ENCODE measurements at places on chromosomes 6 and 20.

DNA sequence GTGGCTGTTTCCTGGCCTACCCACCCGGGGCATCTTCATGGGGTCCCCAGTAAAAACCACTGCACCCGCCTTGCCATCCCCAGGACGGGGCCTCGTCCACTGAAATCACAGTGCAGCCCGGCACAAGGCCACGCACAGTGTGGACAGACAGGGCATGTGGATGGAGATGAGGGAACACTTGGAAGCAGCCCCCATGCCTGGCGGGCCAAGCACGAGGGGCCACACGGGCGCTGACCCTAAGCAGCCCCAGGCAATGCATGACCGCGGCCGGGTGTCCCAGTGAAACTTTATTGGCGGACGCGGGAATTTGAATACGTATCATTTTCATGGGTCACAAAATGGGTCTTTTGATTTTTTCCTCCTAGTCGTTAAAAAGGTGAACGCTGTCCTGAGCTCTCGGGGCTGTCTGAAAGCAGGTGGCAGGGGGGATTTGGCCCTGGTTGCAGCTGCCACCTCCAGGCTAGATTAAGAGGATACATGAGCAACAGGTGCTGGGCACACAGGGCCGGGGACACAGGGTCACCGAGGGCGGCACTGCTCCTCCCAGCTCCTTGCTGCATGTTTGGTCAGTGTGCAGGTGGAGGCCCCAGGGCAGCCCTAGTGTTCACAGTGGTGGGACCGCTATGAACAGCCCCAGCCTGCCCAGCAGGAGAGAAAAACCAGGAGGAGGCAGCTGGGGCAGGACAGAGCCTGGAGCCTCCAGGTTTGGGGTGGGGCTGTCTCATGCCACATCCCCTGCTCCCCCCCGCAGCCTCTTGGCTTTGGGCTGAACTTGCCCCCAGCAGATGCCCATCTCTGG, 74.9 kb upstream of the SLCO4A1 start:
- DNase-seq = no peak

- DNase-seq = no peak
These were observed 172.4 kb downstream of the PLCB4 start for GRCh38 chr20:9241232-9241692.

DNA sequence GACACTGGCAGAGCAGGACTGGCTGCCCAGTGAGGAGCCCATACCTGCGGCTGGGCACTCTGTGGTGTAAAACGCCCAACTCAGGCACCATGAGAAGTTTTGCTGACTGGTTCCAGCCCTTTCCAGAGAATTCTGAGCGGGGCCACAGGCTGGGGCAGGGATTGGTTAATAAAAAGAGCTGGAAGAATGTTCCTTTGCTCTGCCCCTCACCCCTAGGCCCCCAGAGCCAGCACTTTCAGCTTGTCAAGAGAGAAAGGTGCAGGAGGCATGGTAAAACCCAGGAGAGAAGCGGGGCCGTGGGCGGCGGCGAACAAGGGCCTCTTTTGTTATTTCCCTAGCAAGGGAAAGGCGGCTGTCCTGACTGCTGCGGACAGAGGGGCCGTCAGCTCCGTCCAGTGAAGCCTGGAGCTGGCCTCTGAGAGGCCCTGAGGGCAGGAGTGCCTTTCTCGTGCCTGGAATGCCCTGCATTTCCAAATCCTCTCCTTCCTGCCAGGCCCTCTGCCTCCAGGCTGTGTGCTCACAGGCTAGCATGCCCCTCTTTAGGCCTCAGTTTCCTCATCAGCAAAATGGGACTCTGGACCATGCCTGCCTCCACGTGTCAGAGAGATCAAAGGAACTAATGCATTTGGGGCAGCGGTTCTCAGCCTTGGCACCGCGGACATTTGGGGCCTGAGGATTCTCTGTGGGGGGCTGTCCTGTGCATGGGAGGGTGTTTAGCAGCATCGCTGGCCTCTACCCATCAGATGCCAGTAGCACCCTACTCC, 12.9 kb downstream of the SLC13A3 start:
- no peak for DNase-seq

- DNase-seq = no peak
These were observed 84.0 kb upstream of the TULP1 start for GRCh38 chr6:35596448-35597442.

- no peak for DNase-seq
These were observed 11.4 kb downstream of the GPX5 start for GRCh38 chr6:28537065-28537464.

DNA sequence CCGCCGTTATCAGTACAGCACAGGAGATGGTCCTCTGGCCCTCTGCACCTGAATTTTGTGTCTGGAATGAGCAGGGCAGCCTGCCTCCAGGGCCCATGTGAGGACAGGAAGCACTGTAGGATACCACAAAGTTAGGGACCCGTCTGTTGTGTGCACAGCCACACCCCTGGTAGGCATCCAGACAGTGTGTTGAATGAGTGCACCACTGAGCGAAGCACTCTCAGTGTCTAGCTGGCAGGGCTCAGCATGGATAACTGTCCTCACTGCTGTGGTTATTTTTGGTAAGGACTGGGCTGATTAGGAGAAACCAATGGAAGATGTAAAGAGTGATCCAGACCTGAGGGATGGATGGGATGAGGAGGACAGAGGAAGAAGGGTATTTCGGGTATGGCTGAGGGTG, 178.7 kb downstream of the CLIC5 start:
- no peak for DNase-seq

DNA sequence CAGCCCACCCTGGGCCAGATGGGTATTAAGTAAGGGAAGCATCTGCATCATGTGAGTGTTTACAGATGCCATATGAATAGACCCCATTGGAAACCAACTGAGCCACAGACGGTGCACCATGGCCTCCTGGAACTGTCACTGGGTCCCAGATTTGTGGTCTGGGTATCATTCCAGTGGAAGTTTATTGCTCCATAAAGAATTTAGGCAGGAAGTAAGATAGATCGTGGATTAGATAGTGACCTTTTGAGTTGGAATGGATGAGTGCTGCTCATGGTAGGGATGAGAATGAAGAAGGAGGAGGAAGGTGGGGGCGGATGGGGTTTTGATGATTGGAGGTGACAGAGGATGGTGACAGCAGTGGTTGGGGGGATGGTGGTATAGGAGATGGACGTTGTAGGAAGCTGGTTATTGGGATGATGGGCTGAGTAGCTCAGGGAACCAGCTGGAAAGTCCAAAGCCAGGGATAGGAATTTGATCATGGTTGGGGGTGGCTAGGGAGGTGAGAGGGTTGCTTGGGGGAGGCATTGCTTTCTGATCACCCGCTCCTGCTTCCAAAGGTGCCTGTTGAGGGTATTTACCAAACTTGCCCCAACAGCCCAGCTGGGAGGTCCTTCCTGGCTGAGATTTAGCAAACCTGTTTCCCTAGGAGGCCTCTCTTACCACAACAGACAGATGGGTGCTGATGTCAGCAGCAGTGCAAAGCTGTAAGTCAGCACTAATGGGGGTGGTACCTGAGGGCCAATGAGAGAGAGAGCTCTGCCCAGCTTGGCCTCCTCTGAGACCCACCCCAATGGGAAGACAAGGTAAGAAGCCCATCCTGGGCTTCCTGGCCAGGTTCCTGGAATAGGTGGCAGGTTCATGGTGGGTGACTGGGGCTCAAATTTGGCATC, 78.0 kb downstream of the VEGFA start:
- no peak for DNase-seq

DNA sequence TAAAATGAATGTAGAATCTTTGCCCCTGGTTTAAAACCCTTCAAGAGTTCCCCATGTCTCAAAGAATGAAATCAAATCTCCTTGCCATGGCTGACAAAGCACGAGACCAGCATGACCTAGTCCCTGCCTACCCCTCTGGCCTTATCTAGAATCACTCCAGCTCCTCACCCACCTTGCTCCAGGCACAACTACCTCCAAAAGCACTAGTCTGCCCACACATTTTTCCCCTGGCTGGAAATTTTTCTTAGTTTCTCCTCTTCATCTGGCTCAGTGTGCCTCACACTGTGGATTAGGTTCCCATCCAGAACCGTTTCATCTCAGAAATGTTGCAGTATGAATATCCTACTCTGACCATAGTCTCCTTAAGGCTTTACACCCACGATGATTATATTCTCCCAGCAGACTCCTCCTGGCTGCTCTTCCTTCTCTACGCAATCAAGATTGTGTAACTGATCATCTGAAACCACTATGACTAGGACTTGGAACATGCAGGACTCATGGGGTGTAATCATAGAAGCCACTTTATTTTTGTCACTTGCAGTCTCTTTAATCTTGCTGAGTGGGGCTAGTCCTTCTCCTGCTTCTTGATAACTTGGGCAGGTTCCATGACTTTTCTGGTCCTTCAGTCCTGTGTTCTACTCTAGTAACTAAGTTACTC, 7.8 kb upstream of the MRS2 start:
- no peak for DNase-seq

- peak; percentile 27 for DNase-seq
These were observed 29.2 kb upstream of the CEP85L start for GRCh38 chr6:118680452-118681095.

DNA sequence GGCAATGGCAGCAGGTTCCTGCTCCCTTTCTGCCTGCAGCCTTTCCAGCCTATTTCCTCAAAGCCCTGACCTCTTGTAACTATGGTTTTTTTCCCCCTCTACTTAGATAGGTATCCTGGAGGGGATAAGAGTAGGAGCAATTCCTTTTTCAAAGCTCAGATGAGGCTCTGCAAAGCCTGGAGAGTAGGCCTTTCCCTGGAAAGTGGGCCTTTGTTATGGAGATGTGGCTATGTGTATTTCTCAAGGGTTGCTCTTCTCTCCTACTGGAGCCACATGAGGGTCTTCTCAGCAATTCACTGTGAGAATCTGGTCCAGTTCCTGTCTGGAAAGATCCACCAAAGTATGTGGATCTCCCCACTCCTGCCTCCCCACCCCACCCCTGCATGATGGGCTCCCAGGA, 96.0 kb downstream of the DTD1 start:
- no peak for DNase-seq

DNA sequence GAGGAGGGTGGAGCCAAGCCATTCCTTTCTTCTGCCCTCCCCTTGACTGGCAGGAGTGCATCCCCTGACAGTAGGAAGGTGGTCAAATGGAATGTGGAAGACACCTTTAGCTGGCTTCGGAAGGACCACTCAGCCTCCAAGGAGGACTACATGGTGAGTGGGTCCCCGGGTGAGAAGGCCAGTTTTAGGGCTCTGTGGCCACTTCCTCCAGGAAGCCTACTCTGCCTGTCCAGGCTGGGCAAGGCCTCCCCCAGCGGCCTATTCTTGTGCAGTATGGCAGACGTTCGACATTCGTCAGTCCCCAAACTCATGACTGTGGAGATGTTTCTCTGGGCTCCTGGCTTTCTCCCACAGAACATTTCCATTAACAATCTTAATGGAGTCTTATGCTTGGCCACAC, 9.1 kb downstream of the PCIF1 start:
- DNase-seq = no peak

GRCh38 chr6:17107863-17108262, 6.0 kb downstream of the STMND1 start:
- DNase-seq = no peak

DNA sequence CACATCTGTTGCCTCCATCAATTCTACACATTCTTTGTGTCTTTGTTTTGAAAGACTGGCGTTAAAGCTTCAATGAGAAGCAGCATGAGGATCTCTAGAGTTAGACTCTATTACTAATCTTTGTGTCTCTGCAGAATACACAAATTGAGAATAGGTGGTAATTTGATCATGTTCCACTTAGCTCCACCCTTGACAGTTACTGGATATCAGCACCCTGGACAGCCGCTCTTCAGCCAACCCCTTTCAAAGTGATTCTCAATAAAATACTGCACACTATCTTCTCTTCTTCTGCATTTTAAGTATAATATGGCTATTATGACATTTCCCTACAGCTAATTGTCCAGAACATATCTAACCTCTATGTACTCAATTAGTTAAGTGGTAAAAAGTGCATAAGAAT, 54.3 kb upstream of the CNR1 start:
- no peak for DNase-seq

- no peak for DNase-seq
These were observed 143.3 kb upstream of the PREP start for GRCh38 chr6:105545947-105546731.

DNA sequence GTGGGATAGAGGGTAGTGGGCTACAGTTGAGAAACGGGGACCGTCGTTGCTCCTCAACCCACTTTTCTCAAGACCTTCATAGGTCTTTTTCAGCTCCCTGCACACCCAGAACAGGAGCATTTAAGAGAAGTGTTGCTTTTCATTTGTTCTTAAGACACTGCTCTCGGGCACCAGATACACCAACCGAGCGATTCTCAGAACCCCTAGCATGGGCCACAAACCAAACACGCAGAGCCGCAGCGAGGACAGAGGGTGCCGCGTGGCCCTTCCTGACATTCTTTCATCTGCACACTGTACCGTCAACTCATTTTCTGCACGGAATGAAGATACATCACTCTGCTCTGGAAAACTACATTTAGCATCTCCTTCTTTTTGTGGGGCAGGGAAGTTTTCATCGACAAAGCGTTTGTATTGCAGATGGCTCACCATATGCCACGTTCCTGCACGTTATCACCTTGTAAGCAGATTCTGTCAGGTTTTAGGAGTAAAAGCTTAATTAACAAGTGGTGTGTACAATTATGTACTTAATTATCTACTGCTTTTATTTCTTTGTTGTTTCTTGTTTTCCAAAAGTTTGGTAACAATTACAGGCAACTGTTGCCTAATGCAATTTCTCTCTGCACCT, 70.4 kb upstream of the MLN start:
- no peak for DNase-seq

DNA sequence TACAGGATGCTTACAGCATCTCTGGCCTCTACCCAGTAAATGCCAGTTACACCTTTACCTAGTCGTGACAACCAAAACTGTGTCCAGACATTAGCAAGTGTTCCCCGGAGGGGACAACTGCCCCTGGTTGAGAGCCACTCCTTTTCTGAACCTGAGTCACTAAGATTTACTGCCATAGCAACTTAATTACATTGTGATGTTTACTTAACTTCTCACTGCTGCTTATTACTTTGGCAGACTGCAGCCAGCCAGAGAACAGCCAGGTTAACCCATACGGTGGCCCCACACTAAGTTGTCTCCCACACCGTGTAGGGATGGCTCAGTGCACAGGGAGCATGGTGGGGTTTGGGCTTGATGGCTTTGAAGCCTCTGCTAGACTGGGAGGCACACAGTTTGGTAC, 204.7 kb upstream of the SULF2 start:
- no peak for DNase-seq

DNA sequence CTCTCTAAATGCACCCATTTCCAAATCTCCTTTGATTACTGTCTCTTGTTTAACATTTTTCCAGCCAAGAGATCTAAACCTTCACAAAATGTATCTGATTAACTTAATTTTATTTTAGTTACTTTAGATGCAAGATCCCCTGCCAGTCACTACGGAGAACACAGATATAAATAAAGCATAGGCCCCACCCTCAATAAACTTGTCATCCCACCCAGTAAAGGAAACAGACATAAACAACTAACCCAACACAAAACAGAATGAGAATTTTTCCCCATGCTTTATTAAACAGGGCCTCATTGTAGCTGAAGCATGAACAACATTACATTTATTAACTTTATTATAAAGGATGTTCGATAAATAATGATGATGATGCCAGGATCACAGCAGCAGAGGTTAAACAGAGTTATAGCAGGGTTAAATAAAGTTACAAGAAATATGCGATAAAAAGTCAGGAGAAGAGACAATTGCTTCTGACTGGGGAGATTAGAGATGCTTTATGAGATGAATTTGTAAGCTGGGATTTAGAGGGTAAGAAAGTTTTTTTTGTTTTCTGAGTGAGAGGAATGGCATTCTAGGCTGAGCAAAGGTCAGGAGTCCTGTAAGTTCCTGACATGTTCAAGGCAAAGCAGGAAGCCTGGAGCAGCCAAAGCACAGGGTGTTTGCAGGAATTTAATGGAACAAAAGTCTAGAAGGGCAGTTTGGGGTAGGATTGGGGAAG, 41.1 kb downstream of the TFAP2A start:
- DNase-seq = no peak
